Hematopoietic multipotent progenitor cell treated with erythropoietin and hydrocortisone succinate and interleukin-3 and kit ligand, for 6 days (in vitro differentiated cells): ENCODE measurements at places on chromosomes 12 and 14.

GRCh38 chr12:94458877-94459727, 565 bp downstream of the CEP83 start:
- peak; percentile 50 for DNase-seq

GRCh38 chr14:68380329-68380741, 412.5 kb downstream of the ZFP36L1 start:
- DNase-seq = no peak

GRCh38 chr14:50806241-50806933, 24.6 kb downstream of the NIN start:
- DNase-seq = no peak

- peak; percentile 61 for DNase-seq
Observed at GRCh38 chr12:133129368-133130037, 571 bp downstream of the ZNF891 start.

GRCh38 chr12:6823182-6824084, 1.8 kb downstream of the GPR162 start:
- no peak for DNase-seq

DNA sequence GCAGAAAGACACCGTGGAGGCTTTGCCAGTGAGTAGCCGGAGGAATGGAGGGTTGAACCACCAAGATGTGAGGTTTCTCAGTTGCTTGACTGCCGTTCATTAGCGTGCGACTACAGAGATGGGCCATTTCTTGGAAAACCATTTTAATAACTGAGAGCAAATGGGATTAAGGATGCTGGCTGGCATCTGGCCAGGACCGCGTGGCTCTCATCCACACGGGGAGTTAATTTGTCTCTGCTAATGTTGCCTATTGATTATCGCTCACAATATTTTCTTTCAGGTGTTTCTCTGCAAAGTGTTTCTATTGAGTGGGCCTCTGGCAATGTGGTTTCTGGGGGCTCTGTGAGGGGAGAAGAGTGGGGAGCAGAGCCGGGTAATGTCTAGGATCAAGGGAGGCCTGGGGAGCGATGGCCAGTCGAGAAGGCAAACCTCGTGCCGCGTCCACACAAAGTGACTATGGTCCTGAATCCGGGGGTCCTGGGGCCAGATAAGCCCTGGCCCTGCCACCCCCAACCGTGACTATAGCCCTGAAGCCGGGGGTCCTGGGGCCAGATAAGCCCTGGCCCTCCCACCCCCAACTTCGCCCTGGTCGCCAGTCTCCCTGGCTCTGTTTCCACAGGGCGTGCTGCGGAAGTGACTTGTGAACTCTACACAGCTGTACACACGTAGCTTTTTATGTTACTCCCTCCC, 110.6 kb downstream of the PRMT8 start:
- DNase-seq = no peak

DNA sequence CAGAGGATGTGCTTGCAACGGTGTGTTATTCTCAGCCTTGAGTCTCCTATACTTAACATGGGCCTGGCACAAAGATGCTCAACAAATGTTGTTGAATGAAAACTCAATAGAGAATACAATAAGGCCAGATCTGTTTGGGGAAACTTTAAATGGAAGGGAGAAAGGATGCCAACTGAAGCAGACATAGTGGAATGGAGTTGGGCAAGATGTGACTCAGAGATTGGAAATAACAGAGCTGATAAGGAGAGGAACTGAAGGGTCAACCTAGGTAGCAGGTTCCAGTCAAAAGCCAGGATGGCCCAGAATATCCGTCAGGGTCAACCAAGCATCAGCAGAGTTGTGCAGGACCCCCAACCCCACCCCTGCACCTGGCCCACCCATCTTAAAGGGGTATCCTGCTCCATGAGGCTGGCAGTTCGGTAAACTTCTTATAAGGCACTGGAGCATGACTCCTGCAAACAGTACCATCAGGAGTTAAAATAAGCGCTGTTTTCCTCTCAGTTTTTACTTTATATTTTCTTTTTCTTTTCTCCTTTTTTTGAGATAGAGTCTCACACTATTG, 1.1 kb upstream of the BCDIN3D start:
- no peak for DNase-seq

DNA sequence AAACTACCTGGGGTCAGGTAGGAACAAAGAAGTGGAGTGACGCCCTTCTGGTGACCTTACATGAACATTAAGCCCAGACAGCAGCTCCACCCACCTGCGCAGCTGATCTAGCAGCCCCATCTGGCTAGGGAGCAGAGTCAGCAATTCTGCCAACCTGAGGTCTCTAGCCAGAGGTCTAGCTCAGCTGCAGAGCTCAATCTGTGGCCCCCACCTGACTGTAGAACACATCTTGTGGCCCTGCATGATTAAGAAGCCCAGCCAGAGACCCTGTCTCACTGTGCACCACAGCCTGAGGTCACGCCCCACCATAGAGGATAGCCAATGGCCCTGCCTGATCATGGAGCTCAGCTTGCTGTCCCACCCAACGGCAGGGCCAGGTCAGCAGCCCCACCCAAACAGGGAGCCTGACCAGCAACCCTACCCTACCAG, 50.6 kb upstream of the HIGD1C start:
- peak; percentile 62 for DNase-seq

DNA sequence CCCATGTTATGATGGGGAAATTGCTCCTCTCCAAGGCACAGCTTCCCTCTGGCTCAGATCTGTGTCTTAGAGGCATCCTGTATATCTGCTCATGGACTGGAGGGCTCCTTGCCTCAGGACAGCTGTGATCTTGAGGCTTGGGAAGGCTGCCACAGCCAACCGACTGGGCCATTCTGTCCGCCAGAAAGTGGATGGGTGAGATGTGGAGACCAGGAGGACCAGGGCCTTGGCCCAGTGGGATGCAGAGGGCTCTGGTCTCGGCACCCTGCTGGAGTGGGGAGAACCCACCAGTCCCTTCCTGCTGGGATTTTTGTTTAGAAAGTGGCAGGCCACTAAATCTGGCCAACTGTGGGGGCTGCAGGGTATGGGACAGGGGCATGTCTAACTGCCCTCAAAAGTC, 148.6 kb downstream of the CALM1 start:
- DNase-seq = no peak

DNA sequence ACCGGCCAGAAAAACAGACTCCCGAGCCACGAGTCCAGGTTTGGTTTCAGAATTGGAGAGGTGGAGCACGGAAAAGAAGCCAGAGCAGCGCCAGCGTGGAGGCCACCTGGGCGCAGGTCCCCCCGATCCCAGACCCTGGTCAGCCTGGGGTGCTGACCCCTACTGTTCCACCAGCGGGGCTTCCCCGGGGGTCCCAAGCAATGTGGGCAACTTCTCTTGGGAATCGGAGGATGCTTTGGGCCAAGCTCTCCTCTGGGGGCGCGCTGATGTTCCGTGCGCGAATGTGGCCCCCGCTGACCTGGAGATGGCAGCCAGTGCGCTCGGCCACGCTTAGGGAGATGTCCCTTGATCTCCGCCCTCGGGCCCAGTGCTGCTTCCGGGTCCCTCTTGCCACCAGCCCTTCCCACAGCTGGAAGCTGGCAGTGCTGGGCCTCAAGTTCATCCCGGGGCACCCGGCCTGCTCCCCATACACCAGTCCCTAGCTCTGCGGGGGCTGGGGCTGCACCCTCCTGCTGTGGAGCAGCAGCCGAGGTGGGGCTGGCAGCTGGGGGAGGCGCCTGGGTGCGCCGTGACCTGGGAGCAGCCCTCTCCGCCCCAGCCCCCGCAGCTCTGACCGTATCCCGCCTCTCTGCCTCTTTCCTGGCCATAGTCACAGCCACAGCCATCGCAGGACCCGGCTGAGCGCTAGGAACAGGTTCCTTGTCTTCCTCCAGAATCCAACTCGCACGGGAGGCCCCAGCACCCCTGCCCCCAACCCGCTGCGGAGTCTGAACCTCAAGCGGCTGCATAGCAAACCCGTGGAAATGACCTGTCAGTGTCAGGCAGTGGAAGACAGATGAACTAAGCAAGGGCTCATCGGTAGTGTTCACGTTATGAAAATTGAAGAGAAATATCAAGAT, 91.2 kb downstream of the RCOR1 start:
- no peak for DNase-seq

- DNase-seq = peak; percentile 83
Observed at GRCh38 chr14:77208291-77208978, 26.8 kb downstream of the TMEM63C start.

GRCh38 chr14:91218014-91218413, 26.5 kb downstream of the GPR68 start:
- no peak for DNase-seq

DNA sequence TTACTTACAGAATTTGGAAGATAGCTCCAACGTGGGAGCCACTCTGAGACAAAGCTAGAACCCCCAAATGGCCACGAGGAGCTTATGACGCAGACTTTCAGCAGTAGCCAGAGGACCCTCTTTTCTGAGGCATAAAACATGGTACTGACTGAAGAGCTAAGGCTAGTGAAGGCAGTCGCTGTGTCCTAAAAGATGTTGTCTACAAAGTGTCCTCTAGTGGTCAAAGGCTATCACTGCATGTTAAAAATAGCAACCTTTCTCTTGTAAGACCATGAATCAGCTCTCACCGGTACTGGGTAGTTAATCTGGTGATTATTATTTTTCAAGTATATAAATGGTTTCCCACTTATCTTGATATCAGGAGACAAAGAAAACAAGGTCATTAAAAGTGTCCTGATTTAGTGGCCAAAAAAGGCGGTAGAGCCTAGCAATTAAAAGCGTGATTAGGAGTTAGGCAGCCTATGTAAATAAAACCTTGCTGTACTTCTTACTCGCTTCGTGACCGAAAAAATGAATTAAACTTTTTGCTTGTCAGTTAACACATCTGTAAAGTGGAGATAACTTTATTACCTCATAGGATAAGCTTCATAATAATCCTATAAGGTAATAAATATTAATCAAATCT, 47.0 kb upstream of the LGR5 start:
- DNase-seq = peak; percentile 86

DNA sequence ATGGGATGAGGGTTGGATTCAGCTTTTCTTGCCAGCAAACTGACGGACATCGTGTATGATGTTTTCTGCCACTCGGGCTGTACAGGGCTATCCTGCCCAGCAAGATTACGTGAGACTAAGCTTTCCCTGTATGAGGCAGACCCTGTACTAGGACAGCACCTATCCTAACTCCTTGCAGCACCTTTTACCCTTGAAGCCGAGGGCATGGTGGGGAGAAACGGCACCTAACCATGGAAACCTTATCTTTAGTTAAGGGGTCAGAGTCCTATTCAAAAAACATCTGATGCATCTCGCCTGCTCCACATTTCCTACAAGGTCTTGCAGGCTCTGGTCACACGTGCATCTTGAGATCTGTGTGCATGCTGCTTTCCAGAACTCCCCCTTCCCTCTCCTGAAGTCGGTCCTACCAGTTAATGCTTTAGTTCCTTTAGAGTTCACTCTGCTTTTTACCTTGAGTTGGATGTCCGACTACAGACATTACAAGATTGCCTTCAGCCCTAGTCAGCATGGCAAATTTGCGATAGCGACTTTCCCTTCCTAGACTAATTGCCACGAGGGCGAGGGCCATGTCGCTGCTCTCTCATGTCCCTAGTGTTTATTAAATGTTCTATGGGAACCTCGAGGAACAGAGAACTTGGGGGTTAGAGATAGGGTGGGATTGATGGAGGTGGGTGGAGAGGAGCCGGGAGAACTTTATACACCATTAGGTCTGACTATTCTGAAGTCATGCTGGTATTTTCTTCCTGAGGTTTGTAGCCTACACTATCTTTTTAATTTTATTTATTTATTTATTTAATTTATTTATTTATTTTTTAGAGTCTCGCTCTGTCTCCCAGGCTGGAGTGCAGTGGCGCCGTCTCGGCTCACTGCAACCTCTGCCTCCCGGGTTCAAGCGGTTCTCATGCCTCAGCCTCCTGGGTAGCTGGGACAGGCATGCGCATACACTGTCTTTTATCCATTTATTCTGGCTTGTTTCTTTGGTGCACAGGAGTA, 6.6 kb downstream of the RAN start:
- peak; percentile 31 for DNase-seq

DNA sequence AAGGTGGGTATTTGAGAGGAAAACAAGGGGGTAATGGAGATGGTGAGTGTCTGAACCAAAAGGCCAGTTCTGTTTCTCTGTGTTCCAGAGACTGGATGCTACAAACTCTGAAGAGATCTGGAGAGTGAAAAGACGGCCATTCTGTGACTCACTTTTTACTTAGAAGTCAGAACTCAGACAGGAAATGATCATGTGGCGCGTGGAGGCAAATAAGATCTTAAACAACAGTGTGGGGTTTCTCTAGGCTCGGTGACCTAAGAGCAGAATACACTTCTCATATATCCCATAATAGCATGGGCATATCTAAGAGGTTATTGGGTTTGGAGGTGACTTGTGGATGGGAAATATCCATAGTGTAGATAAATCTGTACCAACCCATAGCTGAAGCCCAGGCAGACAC, 463.5 kb downstream of the TMEM132D start:
- DNase-seq = no peak

DNA sequence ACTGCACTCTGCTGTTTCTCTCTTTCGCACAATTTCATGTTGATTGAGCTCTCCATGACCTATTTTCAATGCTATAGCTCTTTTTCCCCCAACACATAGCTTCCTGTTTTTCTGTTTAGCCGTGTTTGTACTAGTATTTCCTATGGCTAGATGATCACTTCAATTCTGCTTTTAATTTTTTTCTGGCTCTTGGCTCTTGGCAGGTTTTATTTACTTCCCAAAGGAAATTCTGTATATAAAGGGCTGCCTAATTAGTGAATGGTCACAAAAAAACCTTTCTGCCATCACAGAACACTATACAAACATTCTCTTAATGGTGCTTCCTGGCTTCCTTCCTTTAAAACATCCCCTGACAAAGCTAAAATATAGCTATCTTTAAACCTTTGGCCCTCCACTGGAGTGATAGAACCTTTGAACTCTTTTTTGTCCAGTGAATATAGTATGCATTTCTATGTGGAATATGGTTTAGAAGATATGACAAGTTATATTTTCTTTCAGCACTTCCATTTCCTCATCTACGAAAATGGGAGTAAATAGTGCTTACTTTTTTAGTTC, 88.2 kb downstream of the RASSF9 start:
- peak; percentile 1 for DNase-seq

DNA sequence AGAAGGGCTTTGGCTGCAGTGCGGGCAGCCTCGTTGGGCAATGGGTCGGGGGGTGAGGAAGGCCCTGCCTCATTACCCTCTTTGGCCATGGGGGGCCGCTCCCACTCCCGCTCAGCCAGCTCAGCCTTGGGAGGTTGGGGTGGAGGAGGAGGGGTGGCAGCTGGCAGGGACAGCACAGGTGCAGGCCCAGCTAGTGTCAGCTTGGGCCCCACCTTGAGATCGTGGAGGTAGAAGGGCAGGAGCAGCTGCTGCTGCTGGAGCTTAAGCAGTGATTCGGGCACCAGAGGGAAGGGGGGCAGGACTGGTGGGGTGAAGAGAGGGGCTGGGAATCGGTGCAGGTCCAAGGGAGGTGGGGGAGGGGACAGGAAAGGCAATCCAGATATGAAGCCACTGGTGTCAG, 26.0 kb downstream of the ZFHX2 start:
- no peak for DNase-seq

DNA sequence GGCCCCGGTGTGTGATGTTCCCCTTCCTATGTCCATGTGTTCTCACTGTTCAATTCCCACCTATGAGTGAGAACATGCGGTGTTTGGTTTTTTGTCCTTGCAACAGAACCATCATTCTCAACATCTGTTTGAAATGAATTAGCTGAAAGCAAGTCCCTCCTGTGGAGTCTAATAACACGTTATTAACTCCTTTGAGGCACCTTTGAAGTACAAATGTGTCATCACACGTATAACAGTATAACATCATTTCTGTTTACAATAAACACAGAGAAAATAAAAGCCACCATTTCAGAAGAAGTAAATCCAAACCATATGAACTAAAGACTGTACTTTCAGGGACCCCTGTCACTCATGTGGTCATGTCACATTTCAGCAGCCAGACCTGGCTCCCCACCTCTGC, 198.5 kb downstream of the STXBP6 start:
- DNase-seq = no peak
